ENCODE measurements at places on chromosomes 16 and 17. TPM values are rescaled to one million over a fixed set of nuclear protein-coding genes. Genes with fewer than 3 reads are reported as not detected.
A peak's percentile ranks its signal among the peaks of the same experiment; 100 is the strongest.

DNA sequence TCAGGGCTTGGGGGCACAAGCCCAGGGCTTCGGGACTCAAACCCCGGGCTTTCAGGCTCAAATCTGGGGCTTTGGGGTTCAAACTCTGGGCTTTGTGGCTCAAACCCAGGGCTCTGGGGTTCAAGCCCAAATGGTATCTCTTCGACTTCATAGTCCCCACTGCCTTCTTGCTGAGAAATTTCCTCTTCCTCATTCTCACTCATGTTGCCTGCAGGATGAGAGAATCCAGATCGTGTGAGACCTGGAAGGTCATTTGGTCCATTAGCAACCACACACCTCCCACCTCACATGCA is 576 bp downstream of the ZNF768 start:
- H3K4me3 ChIP-seq: peak overlapping the region; percentile 86
- H3K4me1 ChIP-seq: peaks cover 12% of the 10 kb centered on the region
- H3K27ac ChIP-seq: peak overlapping the region; percentile 95
- DNase-seq: no peak
- H3K36me3 ChIP-seq: peaks cover 11% of the 10 kb centered on the region
- no peaks in the 10 kb centered on the region for H3K27me3 ChIP-seq

- H3K4me1 ChIP-seq: peaks cover 5% of the 10 kb centered on the region
- DNase-seq: no peak
- no peak overlapping the region for H3K4me3 ChIP-seq
- no peak overlapping the region for H3K27ac ChIP-seq
Measured at GRCh38 chr17:50163843-50164696, 1.7 kb upstream of the SGCA start.

- H3K4me3 ChIP-seq: no peak overlapping the region
- H3K4me1 ChIP-seq: no peaks in the 10 kb centered on the region
- H3K36me3 ChIP-seq: peaks cover 28% of the 10 kb centered on the region
- H3K27ac ChIP-seq: no peak overlapping the region
Measured at GRCh38 chr17:4206962-4207361, 56.8 kb downstream of the ANKFY1 start.

GRCh38 chr17:67136191-67137025 is 92.1 kb downstream of the CACNG1 start:
- H3K27me3 ChIP-seq: no peaks in the 10 kb centered on the region
- no peak for DNase-seq
- no peak overlapping the region for H3K27ac ChIP-seq
- peaks cover 12% of the 10 kb centered on the region for H3K4me1 ChIP-seq
- peaks cover 10% of the 10 kb centered on the region for H3K36me3 ChIP-seq

DNA sequence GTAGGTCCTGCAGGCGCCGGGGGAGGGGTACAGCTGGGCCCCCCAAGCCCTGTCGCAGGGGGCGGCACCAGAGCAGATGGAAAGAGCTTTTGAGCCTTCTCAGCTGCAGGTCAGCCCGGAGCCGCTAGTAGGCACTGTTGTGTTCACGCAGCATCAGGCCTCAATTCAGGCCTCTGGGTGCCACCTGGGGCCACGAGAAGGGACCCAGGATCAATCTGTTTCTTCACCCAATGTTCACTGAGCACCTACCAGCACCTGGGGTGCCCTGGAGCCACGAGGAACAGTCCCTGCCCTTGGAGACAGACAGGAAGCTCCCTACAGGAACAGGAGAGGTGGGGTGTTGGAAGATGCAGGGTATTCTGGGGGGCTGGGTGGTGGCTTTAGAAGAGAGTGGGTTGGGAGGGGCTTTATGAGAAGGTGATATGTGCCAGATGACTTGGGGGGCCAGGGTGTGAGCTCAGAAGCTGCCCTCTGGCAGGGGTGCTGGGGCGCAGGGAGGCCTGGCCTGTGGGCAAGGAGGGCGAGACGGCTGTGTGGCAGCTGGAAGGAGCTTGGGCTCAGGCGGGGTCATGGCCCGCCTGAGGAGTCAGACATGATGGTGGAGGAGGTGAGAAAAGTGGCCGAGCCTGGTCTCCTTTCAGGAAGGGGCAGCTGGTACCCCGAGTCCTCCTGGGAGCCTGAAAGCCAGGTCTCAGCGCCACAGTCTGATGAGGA is 121.9 kb upstream of the GSE1 start:
- H3K4me1 ChIP-seq: no peaks in the 10 kb centered on the region
- no peak overlapping the region for H3K4me3 ChIP-seq
- no peaks in the 10 kb centered on the region for H3K36me3 ChIP-seq
- H3K27me3 ChIP-seq: no peaks in the 10 kb centered on the region
- no peak for DNase-seq
- no peak overlapping the region for H3K27ac ChIP-seq

Gene CAMKK1
- 6.1 TPM for total RNA-seq

Gene CYBA
- 44.7 TPM for total RNA-seq

Gene HNF1B
- total RNA-seq: not detected
